ENCODE measurements at places on chromosomes 3 and 15.

DNA sequence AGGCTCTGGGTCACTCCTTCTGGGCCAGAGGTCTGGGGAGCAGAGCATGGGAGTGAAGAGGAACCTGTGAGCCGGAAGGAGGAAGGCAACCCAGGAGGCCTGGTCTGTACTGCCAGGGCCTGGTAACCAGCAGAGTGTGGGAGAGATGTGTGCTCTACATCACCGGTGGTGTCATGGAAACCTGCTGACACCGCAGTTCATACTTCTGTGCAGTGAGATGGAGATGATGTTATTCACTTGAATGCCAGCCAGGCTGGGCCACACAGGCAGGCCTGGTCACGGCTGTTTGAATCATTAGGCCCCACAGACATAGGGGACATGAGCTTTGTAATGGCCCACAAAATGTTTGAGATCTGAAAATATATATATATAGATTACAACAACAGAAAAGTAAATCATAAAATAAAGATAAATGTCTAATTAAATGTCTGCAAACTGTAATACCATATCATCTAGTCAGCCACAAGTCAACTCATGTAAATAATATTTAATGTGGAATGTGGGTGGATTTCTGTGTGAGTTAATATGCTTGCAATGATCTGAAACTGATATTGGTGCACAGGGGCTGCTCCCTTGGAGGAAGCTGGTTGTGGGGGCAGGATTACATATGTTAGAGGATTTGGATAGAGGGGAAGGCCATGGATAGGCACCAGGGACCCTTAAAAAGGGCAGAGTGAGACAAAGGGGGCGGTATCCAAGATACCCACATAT lies 108.5 kb upstream of the PFN2 start:
- no peak for DNase-seq

- no peak for DNase-seq
Observed at GRCh38 chr3:49057268-49057667, 28.1 kb upstream of the IMPDH2 start.

- no peak for DNase-seq
Observed at GRCh38 chr3:48788544-48789162, 59.0 kb downstream of the PRKAR2A start.

GRCh38 chr3:20185331-20185678 lies 701 bp downstream of the SGO1 start:
- DNase-seq, result no peak

GRCh38 chr3:49377483-49377882 lies 19.3 kb upstream of the GPX1 start:
- DNase-seq, result no peak

DNA sequence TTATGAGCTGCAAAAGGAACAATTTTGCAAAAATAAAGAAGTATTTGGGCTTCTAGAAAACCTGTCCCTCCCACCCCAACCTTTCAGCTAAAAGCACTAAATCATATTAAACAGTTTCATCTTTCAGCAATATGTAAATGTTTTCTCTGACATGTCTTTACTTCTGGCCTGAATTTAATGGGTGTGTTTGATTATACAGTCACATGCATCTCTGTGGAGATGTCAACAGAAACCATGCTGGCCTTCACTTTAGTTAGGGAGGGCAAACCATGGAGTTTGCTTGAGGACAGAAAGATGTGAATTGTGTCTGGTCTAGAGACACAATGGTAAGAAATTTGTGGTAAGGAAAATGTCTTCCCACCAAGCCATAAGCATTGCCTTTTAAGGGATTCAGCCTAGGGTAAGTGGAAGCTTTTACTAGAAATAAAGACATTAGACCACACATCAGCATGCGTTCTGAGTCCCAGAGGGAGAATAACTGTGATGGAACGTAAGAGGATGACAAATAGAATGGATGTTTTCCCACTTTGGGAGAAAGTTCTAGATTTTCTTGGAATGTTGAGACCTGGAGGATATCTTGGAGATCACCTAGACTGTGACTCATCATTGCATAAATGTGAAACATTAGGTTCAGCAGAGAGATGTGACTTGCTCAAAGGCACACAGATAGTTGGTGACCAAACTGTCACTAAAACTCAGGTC lies 68.9 kb downstream of the ST8SIA2 start:
- DNase-seq, result no peak

- DNase-seq, result no peak
Observed at GRCh38 chr3:105499961-105500360, 133.3 kb downstream of the ALCAM start.

GRCh38 chr3:42507761-42508335 lies 5.4 kb downstream of the VIPR1 start:
- DNase-seq, result no peak
